Endothelial cell of umbilical vein (primary cell): ENCODE measurements at places on chromosomes 6 and 20. TPM values are rescaled to one million over a fixed set of nuclear protein-coding genes. Genes with fewer than 3 reads are reported as not detected.
A peak's percentile ranks its signal among the peaks of the same experiment; 100 is the strongest.

GRCh38 chr6:100613656-100614055 is 148.9 kb upstream of the SIM1 start:
- no peak overlapping the region for H3K27ac ChIP-seq
- no peak for DNase-seq
- no peaks in the 10 kb centered on the region for H3K36me3 ChIP-seq
- no peak overlapping the region for H3K4me3 ChIP-seq
- no peaks in the 10 kb centered on the region for H3K4me1 ChIP-seq

- DNase-seq = no peak
- H3K27me3 ChIP-seq = peaks cover 17% of the 10 kb centered on the region
- no peak overlapping the region for H3K27ac ChIP-seq
- H3K4me1 ChIP-seq = no peaks in the 10 kb centered on the region
- no peak overlapping the region for H3K4me3 ChIP-seq
- no peaks in the 10 kb centered on the region for H3K36me3 ChIP-seq
Measured at GRCh38 chr20:17867131-17867925, 101.3 kb downstream of the SNX5 start.

GRCh38 chr6:156449128-156449527 is 328.1 kb upstream of the ARID1B start:
- no peaks in the 10 kb centered on the region for H3K27me3 ChIP-seq
- no peak for DNase-seq
- no peaks in the 10 kb centered on the region for H3K36me3 ChIP-seq
- H3K4me1 ChIP-seq = no peaks in the 10 kb centered on the region

- no peaks in the 10 kb centered on the region for H3K27me3 ChIP-seq
- H3K4me1 ChIP-seq = no peaks in the 10 kb centered on the region
- no peaks in the 10 kb centered on the region for H3K36me3 ChIP-seq
- H3K27ac ChIP-seq = no peak overlapping the region
- no peak for DNase-seq
Measured at GRCh38 chr6:123168892-123169773, 173.1 kb downstream of the CLVS2 start.

DNA sequence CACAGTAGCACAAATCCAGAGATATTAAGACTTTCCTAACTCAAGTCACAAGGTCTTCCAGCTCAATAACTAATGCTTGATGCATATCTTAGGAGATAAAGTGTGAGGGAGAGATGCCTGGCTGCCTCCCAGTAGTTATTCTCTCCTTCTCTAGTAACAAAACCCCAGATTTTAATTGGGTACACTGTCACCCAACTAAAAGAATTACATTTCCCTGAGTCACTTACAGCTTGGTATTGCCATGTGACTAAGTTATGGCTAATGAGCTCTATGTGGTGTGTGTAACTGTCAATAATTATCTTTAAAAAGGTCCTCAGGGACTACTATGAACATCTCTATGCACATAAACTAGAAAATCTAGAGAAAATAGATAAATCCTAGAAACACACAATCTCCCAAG is 32.0 kb downstream of the KIF6 start:
- no peak for DNase-seq
- H3K4me3 ChIP-seq = no peak overlapping the region
- H3K4me1 ChIP-seq = no peaks in the 10 kb centered on the region
- no peaks in the 10 kb centered on the region for H3K27me3 ChIP-seq
- H3K27ac ChIP-seq = no peak overlapping the region
- no peaks in the 10 kb centered on the region for H3K36me3 ChIP-seq

DNA sequence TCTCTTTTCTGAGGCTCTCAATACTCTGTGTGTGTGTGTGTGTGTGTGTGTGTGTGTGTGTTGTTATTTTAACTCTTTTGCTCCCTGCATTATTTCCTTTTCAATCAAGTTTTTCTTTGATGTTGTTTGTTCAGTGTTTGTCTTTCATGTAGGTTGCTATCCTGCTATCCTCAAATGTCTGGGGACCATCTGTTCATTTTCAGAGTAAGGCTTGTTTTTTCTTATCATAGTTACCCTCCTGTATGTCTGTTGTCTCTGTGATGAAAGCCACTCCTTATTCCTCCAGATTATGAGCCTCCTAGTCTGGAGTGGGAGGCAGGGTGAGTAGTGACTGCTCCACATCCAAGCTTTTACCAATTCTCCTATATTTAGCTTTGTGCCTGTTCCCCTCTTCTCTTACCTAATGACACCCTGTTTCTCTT is 9.2 kb downstream of the ENPP3 start:
- no peaks in the 10 kb centered on the region for H3K36me3 ChIP-seq
- H3K4me1 ChIP-seq = no peaks in the 10 kb centered on the region
- peaks cover 2% of the 10 kb centered on the region for H3K27me3 ChIP-seq
- H3K4me3 ChIP-seq = no peak overlapping the region
- DNase-seq = no peak

GRCh38 chr6:109769213-109769612 is 78.1 kb downstream of the FIG4 start:
- H3K4me1 ChIP-seq = no peaks in the 10 kb centered on the region
- H3K4me3 ChIP-seq = no peak overlapping the region
- H3K27ac ChIP-seq = no peak overlapping the region

GRCh38 chr6:11414176-11414963 is 123.2 kb upstream of the TMEM170B start:
- H3K4me3 ChIP-seq = no peak overlapping the region
- peak; percentile 43 for DNase-seq
- peaks cover 35% of the 10 kb centered on the region for H3K4me1 ChIP-seq
- no peaks in the 10 kb centered on the region for H3K27me3 ChIP-seq

- H3K36me3 ChIP-seq = peaks cover 13% of the 10 kb centered on the region
- no peak for DNase-seq
- H3K4me3 ChIP-seq = peak overlapping the region; percentile 43
- no peaks in the 10 kb centered on the region for H3K27me3 ChIP-seq
- peak overlapping the region; percentile 51 for H3K27ac ChIP-seq
Measured at GRCh38 chr6:52284131-52284459, 447 bp downstream of the MCM3 start.

GRCh38 chr6:16505711-16506357 is 255.4 kb downstream of the ATXN1 start:
- H3K27ac ChIP-seq = no peak overlapping the region
- no peak overlapping the region for H3K4me3 ChIP-seq
- no peaks in the 10 kb centered on the region for H3K4me1 ChIP-seq

GRCh38 chr6:41997456-41997855 is 52.9 kb upstream of the TAF8 start:
- H3K4me3 ChIP-seq = no peak overlapping the region
- H3K27ac ChIP-seq = no peak overlapping the region
- no peaks in the 10 kb centered on the region for H3K27me3 ChIP-seq

- peaks cover 20% of the 10 kb centered on the region for H3K4me1 ChIP-seq
- no peak overlapping the region for H3K4me3 ChIP-seq
- H3K36me3 ChIP-seq = no peaks in the 10 kb centered on the region
- no peak for DNase-seq
Measured at GRCh38 chr6:130966344-130966980, 96.6 kb downstream of the EPB41L2 start.

DNA sequence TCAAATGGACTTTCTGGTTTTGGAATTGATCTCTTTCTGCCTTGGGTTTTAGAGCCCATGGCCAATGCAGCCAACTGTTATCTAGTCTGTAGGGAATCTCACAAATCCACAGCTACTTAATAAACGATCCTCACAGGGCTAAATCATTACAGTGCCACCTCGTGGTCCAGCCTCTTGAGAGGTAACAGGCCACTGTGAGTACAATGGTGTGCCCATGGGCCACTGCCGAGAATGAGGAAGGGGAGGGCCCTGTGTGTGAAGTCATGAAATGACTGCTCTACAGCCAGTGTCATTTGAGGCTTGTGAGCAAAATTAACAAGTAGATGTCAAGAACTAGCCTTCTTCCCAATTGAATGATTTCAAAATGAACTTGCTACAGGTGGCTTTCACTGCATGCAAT is 54.3 kb upstream of the GMPR start:
- peak; percentile 47 for DNase-seq
- H3K4me1 ChIP-seq = no peaks in the 10 kb centered on the region
- no peak overlapping the region for H3K4me3 ChIP-seq

- H3K27me3 ChIP-seq = no peaks in the 10 kb centered on the region
- H3K4me1 ChIP-seq = no peaks in the 10 kb centered on the region
- H3K36me3 ChIP-seq = no peaks in the 10 kb centered on the region
- H3K4me3 ChIP-seq = no peak overlapping the region
- no peak for DNase-seq
- H3K27ac ChIP-seq = no peak overlapping the region
Measured at GRCh38 chr20:20327746-20328145, 40.2 kb upstream of the INSM1 start.

- no peak for DNase-seq
- H3K4me1 ChIP-seq = no peaks in the 10 kb centered on the region
- H3K27ac ChIP-seq = no peak overlapping the region
- no peaks in the 10 kb centered on the region for H3K27me3 ChIP-seq
- no peak overlapping the region for H3K4me3 ChIP-seq
Measured at GRCh38 chr6:3701631-3702030, 49.9 kb downstream of the PXDC1 start.

- DNase-seq = peak; percentile 62
- H3K4me3 ChIP-seq = no peak overlapping the region
- peaks cover 10% of the 10 kb centered on the region for H3K4me1 ChIP-seq
- H3K27ac ChIP-seq = no peak overlapping the region
- H3K36me3 ChIP-seq = no peaks in the 10 kb centered on the region
- no peaks in the 10 kb centered on the region for H3K27me3 ChIP-seq
Measured at GRCh38 chr6:82251942-82252341, 4.4 kb upstream of the IBTK start.

GRCh38 chr6:140779991-140780596 is 1352.6 kb upstream of the GJE1 start:
- no peak for DNase-seq
- H3K4me3 ChIP-seq = no peak overlapping the region
- no peaks in the 10 kb centered on the region for H3K36me3 ChIP-seq
- no peaks in the 10 kb centered on the region for H3K27me3 ChIP-seq
- no peak overlapping the region for H3K27ac ChIP-seq
- H3K4me1 ChIP-seq = no peaks in the 10 kb centered on the region

- H3K4me1 ChIP-seq = no peaks in the 10 kb centered on the region
- no peak for DNase-seq
- H3K27ac ChIP-seq = no peak overlapping the region
- H3K36me3 ChIP-seq = no peaks in the 10 kb centered on the region
Measured at GRCh38 chr6:102407886-102408741, 1014.6 kb downstream of the GRIK2 start.

DNA sequence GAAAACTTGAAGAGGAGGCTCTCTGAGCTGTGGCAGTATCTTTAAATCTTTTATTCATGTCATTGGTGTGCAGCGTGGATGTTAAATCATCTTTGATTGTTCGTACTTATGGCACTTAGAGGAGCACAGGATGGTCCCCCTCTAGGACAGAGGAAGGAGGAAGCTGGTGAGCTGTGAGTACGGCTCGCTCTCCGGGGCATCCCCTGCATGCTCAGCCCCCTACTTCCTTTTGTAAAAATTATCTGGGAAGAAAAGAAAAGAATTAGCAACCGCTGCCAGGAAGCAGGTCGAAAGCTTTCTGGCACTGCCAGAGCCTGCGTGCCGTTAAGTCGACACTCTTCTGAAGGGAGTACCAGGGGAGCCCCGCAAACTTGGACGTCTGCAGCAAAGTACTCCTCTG is 158.5 kb downstream of the SYNDIG1 start:
- H3K27me3 ChIP-seq = no peaks in the 10 kb centered on the region
- no peak overlapping the region for H3K4me3 ChIP-seq
- no peaks in the 10 kb centered on the region for H3K4me1 ChIP-seq
- H3K36me3 ChIP-seq = no peaks in the 10 kb centered on the region
- no peak for DNase-seq
- H3K27ac ChIP-seq = no peak overlapping the region

DNA sequence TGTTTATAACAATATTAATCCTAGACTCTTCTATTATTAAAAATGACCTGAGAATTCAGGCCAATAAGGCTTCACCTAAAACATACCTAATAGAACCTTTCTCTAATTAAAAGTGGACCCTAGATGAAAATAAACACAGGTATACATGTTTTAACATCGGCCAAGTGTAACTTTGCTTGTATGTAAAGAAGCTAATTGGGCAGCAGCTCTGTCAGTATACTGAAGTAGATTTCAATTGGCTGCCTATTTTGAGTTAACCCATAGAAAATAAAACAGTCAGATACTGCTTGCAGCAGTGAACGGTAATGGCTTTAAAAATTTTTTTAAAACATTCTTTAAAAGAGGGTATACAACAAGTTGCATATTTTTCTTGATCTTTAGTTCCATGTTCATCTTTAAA is 67.3 kb downstream of the PDSS2 start:
- H3K4me1 ChIP-seq = no peaks in the 10 kb centered on the region
- no peaks in the 10 kb centered on the region for H3K36me3 ChIP-seq
- no peak for DNase-seq
- H3K4me3 ChIP-seq = no peak overlapping the region
- no peak overlapping the region for H3K27ac ChIP-seq

DNA sequence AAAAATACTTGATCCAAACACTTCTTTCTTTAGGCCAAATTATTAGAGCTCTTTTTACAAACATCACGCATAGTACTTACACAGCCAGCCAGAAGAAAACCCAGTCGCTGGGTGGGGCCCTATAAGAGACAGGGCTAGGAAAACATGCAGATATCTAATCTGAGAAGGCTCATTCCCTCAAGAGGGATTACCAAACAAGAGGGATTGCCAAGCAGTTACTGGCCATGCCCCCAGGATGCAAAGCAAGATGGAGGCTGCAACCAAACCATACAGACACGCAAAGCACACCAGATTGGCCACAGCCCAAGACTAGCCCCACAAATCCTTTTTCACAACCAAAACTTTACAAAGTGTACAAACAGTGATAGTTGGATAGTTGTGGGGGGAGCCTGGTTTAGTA is 1235.4 kb upstream of the GJE1 start:
- no peak overlapping the region for H3K27ac ChIP-seq
- DNase-seq = no peak
- no peak overlapping the region for H3K4me3 ChIP-seq
- no peaks in the 10 kb centered on the region for H3K27me3 ChIP-seq
- no peaks in the 10 kb centered on the region for H3K4me1 ChIP-seq
- no peaks in the 10 kb centered on the region for H3K36me3 ChIP-seq

- no peak for DNase-seq
- no peaks in the 10 kb centered on the region for H3K4me1 ChIP-seq
- H3K36me3 ChIP-seq = no peaks in the 10 kb centered on the region
- no peaks in the 10 kb centered on the region for H3K27me3 ChIP-seq
- H3K4me3 ChIP-seq = no peak overlapping the region
- no peak overlapping the region for H3K27ac ChIP-seq
Measured at GRCh38 chr20:54088430-54088829, 18.0 kb upstream of the BCAS1 start.

DNA sequence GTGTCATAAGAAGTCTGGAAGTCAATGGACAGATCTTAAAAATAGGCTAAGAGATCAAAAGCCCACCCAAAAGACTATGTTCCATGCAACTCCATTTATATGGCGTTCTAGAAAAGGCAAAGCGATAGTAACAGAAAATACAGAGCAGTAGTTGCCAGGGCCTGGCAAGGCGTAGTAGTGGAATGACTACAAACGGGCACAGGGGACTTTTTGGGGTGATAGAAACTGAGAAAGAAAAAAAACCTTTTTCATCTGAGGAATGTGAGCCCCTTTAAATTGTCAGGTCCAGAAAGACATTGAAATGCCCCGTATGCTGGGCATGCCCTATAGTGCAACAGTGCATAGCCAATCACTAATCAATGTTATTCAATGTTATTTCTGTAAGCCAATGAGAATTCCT is 47.2 kb upstream of the FAM50B start:
- H3K4me3 ChIP-seq = no peak overlapping the region
- no peaks in the 10 kb centered on the region for H3K36me3 ChIP-seq
- peaks cover 52% of the 10 kb centered on the region for H3K4me1 ChIP-seq
- H3K27me3 ChIP-seq = no peaks in the 10 kb centered on the region
- DNase-seq = no peak

Gene OTOR
- not detected in 2 replicates for total RNA-seq

Gene DSTN
- 300 and 307 TPM in 2 replicates for total RNA-seq

Gene CCM2L
- total RNA-seq = 12.4 and 13.4 TPM in 2 replicates

Gene ARMH2
- total RNA-seq = not detected in 2 replicates

Gene ALDH8A1
- 0.58 and 0.95 TPM in 2 replicates for total RNA-seq

Gene RBPJL
- total RNA-seq = not detected in 2 replicates

Gene NCOA7
- 58.2 and 71.2 TPM in 2 replicates for total RNA-seq

Gene HLA-DQB2
- not detected in 2 replicates for total RNA-seq

Gene CYP39A1
- total RNA-seq = not detected in 2 replicates

Gene BMP5
- total RNA-seq = not detected in 2 replicates

Gene FOXF2
- total RNA-seq = not detected in 2 replicates

Gene NOX3
- not detected in 2 replicates for total RNA-seq
